ENCODE measurements at places on chromosomes 4 and X.
A peak's percentile ranks its signal among the peaks of the same experiment; 100 is the strongest.

GRCh38 chr4:61273233-61273632 is 73.1 kb downstream of the ADGRL3 start:
- no peak overlapping the region for H3K27ac ChIP-seq
- DNase-seq, result no peak
- no peaks in the 10 kb centered on the region for H3K4me1 ChIP-seq

DNA sequence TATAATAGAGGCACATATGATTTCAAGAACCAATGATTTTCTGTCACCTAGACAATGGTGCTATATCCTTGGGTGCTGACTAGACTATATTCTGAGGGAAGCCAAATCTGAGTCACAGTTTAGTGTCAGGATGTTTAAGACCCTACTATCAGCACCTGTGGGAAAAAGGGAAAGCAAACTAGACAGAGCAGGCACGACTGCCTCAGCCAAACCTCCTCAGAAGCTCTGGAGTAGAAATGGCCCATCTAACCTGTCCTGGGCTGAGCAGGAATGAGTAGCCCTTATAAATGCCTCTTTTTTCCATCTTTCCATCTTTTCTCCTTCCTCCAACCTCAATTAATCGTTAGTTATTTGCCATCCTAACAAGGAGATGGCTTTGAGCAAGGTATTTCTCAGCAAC is 80.4 kb upstream of the TECRL start:
- no peaks in the 10 kb centered on the region for H3K36me3 ChIP-seq
- H3K4me1 ChIP-seq, result no peaks in the 10 kb centered on the region
- H3K27me3 ChIP-seq, result no peaks in the 10 kb centered on the region
- DNase-seq, result no peak

- DNase-seq, result no peak
- H3K27ac ChIP-seq, result no peak overlapping the region
- no peak overlapping the region for H3K4me3 ChIP-seq
- H3K27me3 ChIP-seq, result no peaks in the 10 kb centered on the region
- no peaks in the 10 kb centered on the region for H3K4me1 ChIP-seq
Observed at GRCh38 chr4:25011135-25011866, 19.4 kb downstream of the LGI2 start.

GRCh38 chrX:24266996-24267395 is 46.9 kb downstream of the SUPT20HL2 start:
- no peaks in the 10 kb centered on the region for H3K36me3 ChIP-seq
- no peak overlapping the region for H3K4me3 ChIP-seq
- peaks cover 2% of the 10 kb centered on the region for H3K27me3 ChIP-seq
- DNase-seq, result no peak
- H3K4me1 ChIP-seq, result peaks cover 4% of the 10 kb centered on the region

- no peak overlapping the region for H3K27ac ChIP-seq
- H3K4me3 ChIP-seq, result no peak overlapping the region
- no peak for DNase-seq
- H3K27me3 ChIP-seq, result no peaks in the 10 kb centered on the region
Observed at GRCh38 chr4:1357356-1358248, 10.6 kb downstream of the UVSSA start.

DNA sequence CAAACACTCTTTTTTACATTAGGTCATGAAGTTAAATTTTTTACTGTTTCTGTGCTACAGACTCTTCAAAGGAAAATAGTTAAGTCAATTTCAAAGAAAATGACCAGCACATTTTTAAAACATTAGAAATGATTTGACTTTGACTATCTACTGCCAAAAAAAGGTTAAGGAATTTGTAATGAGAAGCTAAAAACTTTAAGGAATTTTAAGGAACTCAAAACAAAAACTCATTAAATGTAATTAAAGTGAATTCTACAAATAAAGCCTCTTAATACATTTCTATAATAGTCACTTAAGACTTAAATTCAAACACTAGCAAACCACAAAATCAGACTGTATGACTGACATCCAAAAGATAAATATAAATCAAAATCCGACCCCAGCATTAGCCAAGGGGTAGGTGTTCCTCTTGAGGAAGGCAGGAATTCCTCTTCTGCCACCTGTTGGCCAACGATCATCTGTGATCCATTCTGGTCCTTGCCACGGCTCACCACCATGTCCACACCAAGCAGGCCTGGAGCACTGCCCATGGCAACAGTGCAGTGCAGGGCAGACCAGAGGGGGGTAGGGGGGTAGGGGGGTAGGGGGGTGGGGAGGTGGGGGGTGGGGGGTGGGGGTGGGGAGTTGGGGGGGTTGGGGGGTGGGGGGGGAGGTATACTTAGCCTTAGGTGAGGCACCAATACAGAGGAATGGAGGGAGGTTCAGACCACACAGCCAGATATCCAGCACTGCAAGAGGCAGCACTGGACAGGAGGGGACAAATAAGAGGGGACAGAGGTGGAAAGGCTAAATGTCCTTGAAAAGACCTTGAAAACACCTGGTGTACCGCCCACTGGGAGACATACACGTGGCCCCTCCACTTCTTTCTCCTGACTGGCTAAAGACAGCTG is 287.4 kb downstream of the CHIC1 start:
- no peaks in the 10 kb centered on the region for H3K27me3 ChIP-seq
- DNase-seq, result no peak
- H3K27ac ChIP-seq, result no peak overlapping the region
- no peak overlapping the region for H3K4me3 ChIP-seq

GRCh38 chr4:3524920-3525319 is 7.3 kb downstream of the LRPAP1 start:
- H3K27me3 ChIP-seq, result no peaks in the 10 kb centered on the region
- H3K36me3 ChIP-seq, result peaks cover 10% of the 10 kb centered on the region
- DNase-seq, result no peak
- H3K27ac ChIP-seq, result no peak overlapping the region
- no peaks in the 10 kb centered on the region for H3K4me1 ChIP-seq

- H3K36me3 ChIP-seq, result no peaks in the 10 kb centered on the region
- no peaks in the 10 kb centered on the region for H3K4me1 ChIP-seq
- no peak for DNase-seq
- no peak overlapping the region for H3K4me3 ChIP-seq
- H3K27ac ChIP-seq, result no peak overlapping the region
Observed at GRCh38 chr4:73648478-73648877, 28.2 kb upstream of the RASSF6 start.

DNA sequence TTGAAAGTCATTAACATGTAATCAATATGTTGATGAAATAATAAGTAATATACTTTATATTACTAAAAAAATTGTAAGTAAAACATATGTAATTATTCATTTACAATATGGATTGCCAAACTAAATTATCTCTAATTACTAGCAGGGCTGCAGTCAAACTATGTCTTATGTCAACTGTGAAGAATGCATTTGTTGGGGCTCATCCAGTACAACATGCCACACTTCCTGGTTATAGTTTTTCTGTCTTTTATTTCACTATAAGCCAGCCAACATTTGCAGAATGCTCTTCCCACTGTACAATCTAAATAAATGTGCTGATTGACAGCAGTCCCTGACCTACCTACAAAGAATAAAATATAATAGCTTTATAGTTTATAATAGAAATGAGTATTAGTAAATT is 975.4 kb upstream of the NDST4 start:
- H3K27me3 ChIP-seq, result no peaks in the 10 kb centered on the region
- no peak overlapping the region for H3K4me3 ChIP-seq

GRCh38 chrX:15909605-15910004 is 55.0 kb upstream of the AP1S2 start:
- H3K36me3 ChIP-seq, result no peaks in the 10 kb centered on the region
- no peaks in the 10 kb centered on the region for H3K4me1 ChIP-seq
- H3K27me3 ChIP-seq, result peaks cover 6% of the 10 kb centered on the region
- H3K4me3 ChIP-seq, result no peak overlapping the region
- H3K27ac ChIP-seq, result no peak overlapping the region

DNA sequence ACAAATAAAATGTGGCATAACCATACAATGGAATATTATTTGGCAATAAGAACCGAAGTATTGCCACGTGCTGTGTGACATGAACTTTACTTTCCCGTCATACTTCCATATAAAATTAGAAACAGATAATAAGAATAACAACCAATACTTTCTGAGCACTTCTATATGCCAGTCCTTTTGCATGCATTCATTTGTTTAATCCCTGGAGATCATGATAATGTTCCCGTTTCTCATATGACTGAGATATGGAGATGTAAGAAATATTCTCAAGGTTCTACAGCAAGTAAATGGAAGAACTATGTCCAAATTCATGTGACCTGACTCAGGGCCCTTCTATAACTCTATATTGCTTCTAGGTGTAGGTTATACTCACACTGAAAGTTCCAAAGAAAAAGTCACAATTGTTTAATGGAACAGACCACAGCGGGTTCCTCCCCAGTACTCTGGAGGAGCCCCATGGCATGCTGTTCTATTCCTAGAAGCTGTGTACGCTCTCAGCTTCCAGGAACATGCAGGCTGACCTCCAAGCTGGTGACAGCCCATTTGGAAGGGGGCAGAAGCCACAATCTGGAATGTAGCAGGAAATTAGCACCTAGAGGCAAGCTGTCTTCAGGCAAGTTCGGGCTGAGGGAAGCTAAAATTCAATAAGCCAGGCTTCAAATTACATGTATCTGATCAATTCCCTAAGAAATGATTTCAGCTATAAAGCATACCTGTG is 31.5 kb downstream of the QDPR start:
- no peak overlapping the region for H3K27ac ChIP-seq
- DNase-seq, result no peak
- H3K27me3 ChIP-seq, result no peaks in the 10 kb centered on the region
- H3K36me3 ChIP-seq, result peaks cover 5% of the 10 kb centered on the region
- no peaks in the 10 kb centered on the region for H3K4me1 ChIP-seq

DNA sequence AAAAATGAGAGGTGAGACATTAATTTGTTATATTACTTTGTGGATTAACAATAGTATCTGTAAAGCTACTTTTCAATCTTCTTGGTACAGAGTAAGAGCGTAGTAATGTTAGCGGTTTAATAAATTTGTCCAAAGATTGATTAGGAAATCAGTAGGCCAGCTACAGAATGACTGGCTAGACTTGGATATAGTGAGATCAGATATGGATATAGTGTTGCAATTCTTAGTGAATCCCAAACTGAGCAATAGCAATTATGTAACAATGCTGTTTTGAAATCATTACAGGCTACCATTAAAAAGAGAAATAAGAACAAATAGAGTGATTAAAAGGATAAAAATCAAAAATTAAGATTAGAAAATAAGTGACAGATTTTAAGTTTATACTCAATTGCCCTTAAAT is 847 bp upstream of the UGT2A2 start:
- H3K36me3 ChIP-seq, result no peaks in the 10 kb centered on the region
- H3K4me1 ChIP-seq, result no peaks in the 10 kb centered on the region
- DNase-seq, result no peak

DNA sequence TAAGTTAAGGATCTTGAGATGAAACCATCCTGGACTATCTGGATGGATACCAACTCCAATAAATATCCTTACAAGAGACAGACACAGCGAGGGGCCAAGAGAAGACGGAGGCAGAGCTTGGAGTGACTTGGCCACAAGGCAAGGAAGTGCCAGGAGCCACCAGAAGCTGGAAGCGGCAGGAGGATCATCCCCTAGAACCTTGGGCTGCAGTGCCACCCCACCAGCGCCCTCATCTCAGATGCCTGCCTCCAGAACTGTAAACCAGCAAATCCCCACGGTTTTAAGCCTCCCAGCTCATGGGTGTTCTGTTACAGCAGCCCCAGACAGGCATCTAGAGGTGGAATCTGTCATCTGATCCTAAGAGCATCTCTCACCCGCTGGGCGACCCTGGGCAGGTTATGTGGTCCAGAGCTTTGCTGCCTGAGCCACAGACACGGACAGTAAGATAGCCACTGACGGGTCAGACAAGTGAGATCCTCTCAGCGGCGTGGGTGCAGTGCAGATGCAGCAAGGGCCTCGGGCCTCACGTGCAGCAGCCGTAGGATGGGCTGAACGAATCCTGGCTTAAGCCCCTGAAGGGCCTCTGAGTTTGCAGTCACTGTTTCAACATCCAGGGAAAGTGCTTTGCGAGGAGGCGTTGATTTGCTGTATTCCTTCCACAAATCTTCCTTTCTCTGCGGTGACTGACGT is 25.1 kb upstream of the MXD4 start:
- H3K36me3 ChIP-seq, result peaks cover 4% of the 10 kb centered on the region
- no peak overlapping the region for H3K27ac ChIP-seq
- no peak for DNase-seq
- peaks cover 25% of the 10 kb centered on the region for H3K4me1 ChIP-seq

DNA sequence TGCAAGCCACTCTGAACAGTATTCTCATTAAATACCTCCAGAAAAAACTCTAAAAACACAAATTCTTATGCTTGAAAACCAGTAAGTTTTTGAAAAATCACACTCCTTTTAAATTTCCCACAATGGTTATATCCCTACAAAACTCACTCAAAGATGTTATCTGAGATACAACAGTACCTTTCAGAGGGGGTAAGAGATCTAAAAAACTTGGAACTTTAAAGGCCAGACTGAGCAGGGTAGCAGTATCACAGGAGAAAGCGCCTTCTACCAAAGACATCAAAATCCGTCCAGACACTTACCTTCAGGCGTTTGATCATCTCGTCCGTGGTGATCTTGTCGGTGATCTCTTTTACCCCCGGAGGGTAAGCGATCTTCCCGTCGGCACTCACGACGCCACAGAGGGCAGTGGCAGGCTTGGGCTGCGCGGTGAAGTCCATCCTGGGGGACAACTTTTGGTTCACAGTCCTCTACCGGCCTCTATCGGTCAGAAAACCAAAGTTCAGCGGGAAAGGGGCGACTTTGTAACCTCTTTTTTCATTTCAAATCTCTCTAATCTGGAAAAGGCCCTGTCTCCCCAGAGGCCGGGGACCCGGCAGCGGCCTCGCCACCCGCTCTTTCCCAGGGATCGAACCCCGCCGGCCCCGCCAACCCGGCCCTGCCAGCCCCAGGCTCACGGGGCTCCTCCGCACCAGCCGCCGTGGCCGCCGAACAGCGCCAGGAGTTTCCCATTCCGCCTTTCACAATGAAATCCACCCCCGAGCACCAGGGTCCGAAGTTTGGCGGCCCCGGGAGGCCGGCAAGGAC is 1.4 kb downstream of the PDS5A start:
- peaks cover 24% of the 10 kb centered on the region for H3K4me1 ChIP-seq
- H3K27me3 ChIP-seq, result no peaks in the 10 kb centered on the region
- peaks cover 25% of the 10 kb centered on the region for H3K36me3 ChIP-seq

GRCh38 chr4:100895556-100896197 is 377.9 kb upstream of the EMCN start:
- peaks cover 15% of the 10 kb centered on the region for H3K4me1 ChIP-seq
- no peaks in the 10 kb centered on the region for H3K36me3 ChIP-seq
- peak overlapping the region; percentile 83 for H3K4me3 ChIP-seq
- no peaks in the 10 kb centered on the region for H3K27me3 ChIP-seq
- peak overlapping the region; percentile 85 for H3K27ac ChIP-seq

GRCh38 chrX:46180258-46180687 is 364.9 kb downstream of the ZNF674 start:
- H3K36me3 ChIP-seq, result no peaks in the 10 kb centered on the region
- peak; percentile 23 for DNase-seq
- peaks cover 19% of the 10 kb centered on the region for H3K4me1 ChIP-seq

DNA sequence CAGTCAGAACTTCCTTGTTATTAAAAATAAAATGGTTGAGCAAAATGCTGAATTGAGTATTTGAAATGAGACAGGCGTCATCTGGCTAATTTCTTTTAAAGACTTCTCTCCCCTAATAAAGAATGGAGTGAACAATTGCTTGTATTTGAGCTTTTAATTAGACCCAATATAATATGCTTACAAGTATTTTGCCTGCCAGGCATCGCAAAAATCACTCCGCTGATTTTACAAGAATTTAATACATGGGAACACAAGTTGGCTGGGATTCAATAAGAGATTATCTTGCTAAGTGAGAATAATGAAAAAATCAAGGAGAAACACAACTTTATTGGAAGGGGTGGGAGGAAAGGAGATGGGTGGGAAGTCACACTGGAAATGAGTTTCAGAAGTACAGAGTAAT is 52.3 kb downstream of the KLF3 start:
- H3K27me3 ChIP-seq, result peaks cover 24% of the 10 kb centered on the region
